GM23338 (cell line): ENCODE measurements at places on chromosomes 7 and 10. TPM values are rescaled to one million over a fixed set of nuclear protein-coding genes. Genes with fewer than 3 reads are reported as not detected.

The RARRES2 gene
- total RNA-seq = 164 and 169 TPM in 2 replicates

The MSS51 gene
- 3.9 and 5.1 TPM in 2 replicates for total RNA-seq

The ANXA8 gene
- not detected in 2 replicates for total RNA-seq

The FOXI2 gene
- total RNA-seq = 1.1 and 1.3 TPM in 2 replicates

The OR9A2 gene
- total RNA-seq = 2.6 TPM in 1 of 2 replicates, not detected in the other

The TBXAS1 gene
- 1.0 TPM in 1 of 2 replicates, not detected in the other for total RNA-seq

The GPR141 gene
- 0.80 TPM in 1 of 2 replicates, not detected in the other for total RNA-seq

DNA sequence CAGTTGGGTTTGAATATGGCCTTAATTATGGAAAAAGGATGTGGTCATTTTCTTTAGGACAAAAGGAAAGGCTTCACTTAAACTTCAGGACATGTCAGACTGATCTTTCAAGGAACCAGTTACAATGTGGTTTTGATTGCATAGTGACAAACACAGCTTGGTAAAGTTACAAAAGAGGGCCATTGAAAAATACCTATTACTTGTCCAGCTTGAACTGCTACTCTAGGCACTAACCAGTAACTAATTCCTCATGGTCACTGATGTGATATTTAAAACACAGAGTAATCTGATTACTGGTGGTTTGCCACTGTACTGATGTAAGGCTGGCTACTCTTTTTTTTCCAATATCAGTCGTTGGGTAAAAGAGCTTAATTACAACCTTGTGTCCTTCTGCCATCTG lies 22.6 kb downstream of the TES start:
- DNase-seq = no peak

GRCh38 chr10:16566202-16566805 lies 44.6 kb upstream of the C1QL3 start:
- peak; percentile 9 for DNase-seq

DNA sequence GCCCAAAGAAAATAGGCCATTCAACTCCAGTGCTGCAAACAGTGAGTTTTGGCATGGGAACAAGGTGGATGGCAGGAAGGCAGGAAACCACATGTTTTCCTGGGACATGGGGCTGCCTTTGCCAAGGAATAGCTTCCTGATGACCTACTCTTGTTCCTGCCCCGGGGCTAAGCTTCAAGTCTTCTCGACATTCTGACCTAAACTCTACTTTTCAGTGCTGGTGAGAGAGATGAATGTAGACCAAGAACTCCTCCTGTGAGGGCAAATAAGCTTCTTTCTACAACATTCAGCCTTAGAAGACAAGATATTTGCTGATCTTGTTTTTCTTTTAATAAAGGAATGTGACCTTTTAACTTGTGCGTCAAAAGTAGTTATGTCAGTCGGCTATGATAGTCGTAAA lies 199.0 kb downstream of the GPR37 start:
- DNase-seq = peak; percentile 27

DNA sequence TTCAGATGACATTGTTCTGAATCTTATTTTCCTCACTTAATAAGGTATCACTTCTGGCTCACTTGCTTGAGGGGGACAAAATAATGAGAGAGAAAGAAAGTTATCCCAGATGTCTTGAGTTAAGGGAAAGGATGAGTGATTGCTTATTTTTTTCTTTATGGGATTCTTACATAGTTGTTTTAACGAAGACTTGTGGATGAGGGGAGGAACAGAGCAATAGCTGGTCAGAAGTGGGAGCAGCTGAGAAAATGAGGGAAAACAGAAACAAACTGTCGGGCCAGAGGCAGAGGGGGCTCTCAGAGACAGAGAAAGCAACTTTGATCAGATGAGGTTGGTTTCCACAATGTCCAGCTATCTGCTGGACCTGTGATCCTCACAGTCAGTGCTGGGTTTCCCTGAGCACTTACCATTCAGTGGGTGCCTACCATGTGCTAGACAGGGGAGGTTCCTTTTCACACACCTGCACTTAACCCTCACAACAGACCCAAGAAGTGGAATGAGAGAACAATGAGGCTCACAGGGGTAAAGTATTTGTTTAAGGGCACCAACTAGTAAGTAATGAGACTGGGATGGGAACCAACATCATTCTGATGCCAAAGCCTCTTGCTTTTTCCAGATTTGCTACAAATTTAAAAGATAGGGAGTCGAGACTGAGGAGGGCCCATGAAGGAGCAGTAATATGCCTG lies 64.2 kb downstream of the BICC1 start:
- no peak for DNase-seq

GRCh38 chr7:134900166-134900982 lies 85.9 kb upstream of the AGBL3 start:
- no peak for DNase-seq

DNA sequence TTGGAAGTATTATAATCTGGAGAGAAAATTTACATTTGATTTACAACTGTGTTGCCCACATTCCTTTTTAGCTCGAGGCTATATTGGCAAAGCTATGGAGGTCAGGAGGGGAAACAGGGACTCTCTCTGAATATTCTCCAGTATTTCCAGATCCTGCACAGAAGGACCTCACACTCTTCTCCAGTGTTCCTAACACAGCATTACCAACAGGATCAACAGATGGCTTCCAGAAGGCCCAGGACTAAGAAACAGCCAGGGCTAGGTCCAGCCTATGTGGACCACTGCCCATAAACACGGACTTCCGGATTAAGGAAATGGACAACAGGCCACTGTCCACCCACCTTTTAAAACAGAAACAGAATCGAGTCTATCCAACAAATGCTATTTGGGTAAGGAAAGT lies 65.3 kb downstream of the CHCHD3 start:
- DNase-seq = no peak

DNA sequence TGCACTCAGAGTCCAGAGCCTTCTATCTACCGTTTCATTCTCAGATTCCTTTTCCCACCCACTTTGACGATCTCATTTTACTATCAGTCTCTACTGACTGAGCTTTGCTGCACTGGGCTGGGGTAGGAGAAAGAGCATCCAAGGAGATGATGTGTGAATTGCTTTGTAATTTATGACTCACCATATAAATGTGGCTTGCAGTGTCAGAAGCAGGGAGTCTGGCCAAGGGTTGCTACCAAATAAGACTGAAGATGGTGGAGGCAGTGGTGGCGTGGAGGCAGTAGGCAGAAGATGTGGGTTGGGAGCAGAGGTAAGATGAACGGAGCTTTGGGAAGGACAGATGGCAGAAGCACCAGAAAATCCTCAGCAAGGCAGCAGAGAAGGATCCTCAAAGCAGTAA lies 73.3 kb upstream of the AGK start:
- no peak for DNase-seq

- DNase-seq = no peak
Measured at GRCh38 chr10:14673189-14673861, 101.4 kb downstream of the FAM107B start.

GRCh38 chr10:24969841-24970281 lies 17.5 kb upstream of the PRTFDC1 start:
- no peak for DNase-seq

- DNase-seq = peak; percentile 24
Measured at GRCh38 chr7:25996006-25996408, 156.0 kb upstream of the NFE2L3 start.

GRCh38 chr10:14412624-14413023 lies 81.9 kb upstream of the FRMD4A start:
- no peak for DNase-seq

DNA sequence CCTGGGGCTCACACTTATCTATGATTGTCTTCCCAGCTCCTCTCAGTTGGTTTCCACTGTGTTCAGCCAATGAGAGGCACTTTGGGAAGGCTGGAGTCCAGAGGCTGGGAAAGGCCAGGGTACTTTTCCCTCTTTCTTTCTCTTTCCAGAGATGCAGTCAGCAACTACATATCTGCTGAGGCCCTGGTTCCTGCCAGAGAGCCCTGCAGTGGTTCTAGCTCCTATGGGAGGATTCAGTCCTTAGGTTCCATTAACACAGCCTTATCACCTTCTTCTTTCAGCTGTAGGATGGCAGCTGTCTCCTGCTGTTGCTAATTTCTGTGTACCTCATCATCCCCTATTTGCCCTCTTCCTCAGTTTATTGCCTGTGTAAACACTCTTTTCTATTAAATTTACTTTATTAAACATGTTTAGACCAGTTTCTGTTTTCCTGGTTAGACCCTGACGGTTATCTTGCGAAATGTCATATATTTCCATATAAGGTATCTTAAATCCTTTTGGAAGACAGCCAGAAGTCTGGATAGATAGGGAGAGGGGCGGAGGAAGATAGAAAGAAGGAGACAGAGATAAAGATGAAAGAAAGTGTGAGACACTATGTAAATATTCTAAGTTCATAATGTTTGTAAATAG lies 100.3 kb downstream of the HGF start:
- DNase-seq = no peak

GRCh38 chr7:98594348-98594747 lies 22.7 kb upstream of the NPTX2 start:
- no peak for DNase-seq

GRCh38 chr7:152050547-152050971 lies 25.1 kb downstream of the GALNT11 start:
- DNase-seq = no peak

- no peak for DNase-seq
Measured at GRCh38 chr10:86267286-86268195, 99.1 kb downstream of the GRID1 start.

- no peak for DNase-seq
Measured at GRCh38 chr7:64965594-64965993, 25.2 kb downstream of the ZNF117 start.

- DNase-seq = no peak
Measured at GRCh38 chr7:156675721-156676120, 35.1 kb downstream of the RNF32 start.

DNA sequence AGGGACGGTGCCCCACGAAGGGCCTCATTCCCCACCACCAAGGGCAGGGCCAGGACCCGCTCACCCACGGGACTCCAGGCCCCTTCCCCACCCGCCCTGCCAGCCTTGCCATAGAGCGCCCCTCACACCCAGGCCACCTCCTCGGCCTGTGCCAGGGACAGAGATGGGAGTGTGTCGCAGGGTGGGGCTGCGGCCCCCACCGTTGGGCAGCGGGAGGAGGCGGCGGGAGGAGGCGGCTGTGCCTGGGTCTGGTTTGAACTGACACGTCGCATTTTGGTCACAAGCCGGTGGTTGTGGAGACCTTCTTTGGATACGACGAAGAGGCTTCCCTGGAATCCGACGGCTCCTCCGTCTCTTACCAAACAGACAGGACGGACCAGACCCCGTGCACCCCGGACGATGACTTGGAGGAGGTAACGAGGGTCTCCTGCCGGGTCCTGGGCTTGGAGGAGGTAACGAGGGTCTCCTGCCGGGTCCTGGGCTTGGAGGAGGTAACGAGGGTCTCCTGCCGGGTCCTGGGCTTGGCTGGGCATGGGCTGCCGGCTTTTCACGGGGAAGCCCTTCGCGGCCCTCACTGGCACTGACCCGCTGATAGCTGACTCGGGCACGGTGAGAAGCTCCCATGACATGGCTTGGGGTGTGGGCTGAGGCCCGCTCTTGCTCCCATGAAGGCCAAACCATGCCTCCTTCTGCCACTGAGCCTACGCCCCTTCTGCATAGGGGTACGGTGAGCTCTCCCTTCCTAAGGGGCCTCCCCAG lies 46.4 kb upstream of the DPYSL4 start:
- no peak for DNase-seq

- no peak for DNase-seq
Measured at GRCh38 chr7:1103009-1103788, 15.3 kb downstream of the GPER1 start.

GRCh38 chr7:157786375-157787274 lies 449.8 kb downstream of the DNAJB6 start:
- no peak for DNase-seq
